ENCODE measurements at places on chromosomes 2 and 18. TPM values are rescaled to one million over a fixed set of nuclear protein-coding genes. Genes with fewer than 3 reads are reported as not detected.

The IL1RN gene
- polyA plus RNA-seq = not detected

The SLC5A7 gene
- polyA plus RNA-seq = not detected

The RGPD4 gene
- 0.26 TPM for polyA plus RNA-seq

The SPATA3 gene
- not detected for polyA plus RNA-seq

The MBD5 gene
- 28.9 TPM for polyA plus RNA-seq

The TMEFF2 gene
- polyA plus RNA-seq = 29.1 TPM

The TFCP2L1 gene
- polyA plus RNA-seq = 0.04 TPM

The DTNA gene
- 53.9 TPM for polyA plus RNA-seq

The KLHL14 gene
- 0.33 TPM for polyA plus RNA-seq

The LINC00305 gene
- polyA plus RNA-seq = not detected

The UNC80 gene
- polyA plus RNA-seq = 10.4 TPM

The RAB10 gene
- 169 TPM for polyA plus RNA-seq

The KCNJ13 gene
- polyA plus RNA-seq = not detected

The ADD2 gene
- polyA plus RNA-seq = 52.5 TPM

The CGREF1 gene
- 24.5 TPM for polyA plus RNA-seq

The RIOK3 gene
- 109 TPM for polyA plus RNA-seq

The UGT1A4 gene
- not detected for polyA plus RNA-seq

The PPP4R3B gene
- 58.4 TPM for polyA plus RNA-seq

The CD8B2 gene
- polyA plus RNA-seq = not detected

The DNER gene
- 310 TPM for polyA plus RNA-seq

The IL36A gene
- polyA plus RNA-seq = not detected

The ATP8B1 gene
- polyA plus RNA-seq = not detected

The IL36G gene
- polyA plus RNA-seq = not detected

The NYAP2 gene
- 1.1 TPM for polyA plus RNA-seq

The UGT1A3 gene
- not detected for polyA plus RNA-seq

The SIGLEC15 gene
- polyA plus RNA-seq = not detected

The ALPI gene
- polyA plus RNA-seq = not detected

The MAP3K19 gene
- polyA plus RNA-seq = not detected

The SEPTIN2 gene
- 454 TPM for polyA plus RNA-seq

The BIRC6 gene
- 88.0 TPM for polyA plus RNA-seq

The CSRNP3 gene
- polyA plus RNA-seq = 66.6 TPM

The UGT1A10 gene
- not detected for polyA plus RNA-seq

The CXCR4 gene
- polyA plus RNA-seq = 0.50 TPM

The SP140 gene
- polyA plus RNA-seq = 0.74 TPM

Measured in neural cell (in vitro differentiated cells).